NCI-H1105 (cell line): ENCODE measurements at places on chromosomes 12 and 14.
A peak's percentile ranks its signal among the peaks of the same experiment; 100 is the strongest.

DNA sequence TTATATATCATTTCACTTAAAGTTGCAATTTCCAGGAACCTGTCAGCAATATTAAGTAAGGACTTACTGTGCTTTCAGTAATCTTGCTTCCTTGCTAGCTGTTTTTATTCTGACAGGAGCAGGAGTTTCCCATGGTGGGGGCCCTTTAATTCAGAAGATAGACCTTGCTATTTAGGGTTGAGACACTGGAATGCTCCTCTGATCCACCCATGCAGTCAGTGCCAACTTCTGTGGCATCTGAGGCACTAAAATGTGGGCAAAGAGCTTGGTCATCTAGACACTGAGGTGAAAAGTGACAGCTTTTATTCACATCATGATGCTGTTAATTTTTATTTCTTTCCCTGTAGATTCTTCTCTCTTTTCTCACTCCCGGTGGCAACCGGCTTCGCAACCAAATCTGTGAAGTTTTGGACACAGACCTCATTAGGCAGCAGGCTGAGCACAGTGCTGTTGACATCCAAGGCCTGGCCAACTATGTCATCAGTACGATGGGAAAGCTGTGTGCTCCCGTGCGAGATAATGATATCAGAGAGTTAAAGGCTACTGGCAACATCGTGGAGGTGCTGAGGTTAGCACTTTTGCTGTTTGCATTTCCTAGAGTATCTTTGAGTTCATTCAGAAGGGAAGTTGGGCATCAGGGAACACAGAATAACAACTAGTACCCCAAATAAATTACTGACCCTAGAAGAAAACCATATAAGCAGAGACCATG lies 18.8 kb downstream of the TCP11L2 start:
- no peak for DNase-seq

- DNase-seq: peak; percentile 47
Observed at GRCh38 chr12:24561882-24562770, 386.8 kb downstream of the BCAT1 start.

DNA sequence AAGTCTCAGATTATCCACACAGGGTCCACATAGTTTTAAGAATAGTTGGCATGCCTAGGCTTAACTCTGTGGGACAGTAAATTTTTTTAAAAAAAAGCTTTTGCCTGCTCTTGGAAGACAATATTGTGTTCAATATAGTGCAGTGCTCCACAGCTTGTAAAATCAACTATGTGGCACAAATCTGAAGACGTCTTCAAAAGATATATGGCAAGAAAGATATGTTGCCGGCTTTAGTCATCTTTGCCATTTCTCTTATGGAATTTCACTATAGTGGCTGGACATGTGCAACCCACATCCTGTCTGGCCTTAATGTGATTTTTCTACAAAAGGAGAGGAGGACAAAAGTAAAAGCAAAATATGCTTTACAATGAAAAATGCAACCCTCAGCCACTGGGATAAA lies 90.5 kb downstream of the MGST1 start:
- no peak for DNase-seq

GRCh38 chr12:6306599-6307220 lies 3.8 kb upstream of the PLEKHG6 start:
- no peak for DNase-seq

DNA sequence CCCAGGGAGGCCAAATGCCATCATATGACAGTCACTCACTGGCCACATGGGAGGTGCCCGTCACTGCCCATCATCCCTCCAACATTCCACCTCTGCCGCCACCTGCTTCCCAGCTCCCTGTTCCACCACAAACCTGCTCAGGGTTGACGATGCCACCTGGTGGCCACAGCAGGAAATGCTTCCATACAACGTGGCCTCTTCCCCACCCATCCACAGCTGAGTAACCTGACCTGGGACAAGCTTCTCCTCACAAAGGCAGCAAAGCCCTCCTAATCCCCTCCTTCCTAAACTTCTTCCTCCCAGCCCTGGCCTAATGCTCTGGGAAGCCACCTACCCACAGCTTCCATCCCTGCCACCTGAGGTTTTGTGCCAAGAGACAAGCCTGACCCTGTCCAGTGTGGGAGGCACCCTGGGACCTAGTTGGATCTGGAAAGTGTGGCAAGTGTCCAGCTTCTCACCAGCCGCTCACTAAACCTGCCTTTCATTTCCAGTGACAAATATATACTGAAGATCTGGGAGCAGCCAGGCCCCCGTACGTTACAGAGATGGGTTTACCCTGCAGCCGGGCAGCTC lies 4.3 kb downstream of the DEGS2 start:
- DNase-seq: peak; percentile 16

DNA sequence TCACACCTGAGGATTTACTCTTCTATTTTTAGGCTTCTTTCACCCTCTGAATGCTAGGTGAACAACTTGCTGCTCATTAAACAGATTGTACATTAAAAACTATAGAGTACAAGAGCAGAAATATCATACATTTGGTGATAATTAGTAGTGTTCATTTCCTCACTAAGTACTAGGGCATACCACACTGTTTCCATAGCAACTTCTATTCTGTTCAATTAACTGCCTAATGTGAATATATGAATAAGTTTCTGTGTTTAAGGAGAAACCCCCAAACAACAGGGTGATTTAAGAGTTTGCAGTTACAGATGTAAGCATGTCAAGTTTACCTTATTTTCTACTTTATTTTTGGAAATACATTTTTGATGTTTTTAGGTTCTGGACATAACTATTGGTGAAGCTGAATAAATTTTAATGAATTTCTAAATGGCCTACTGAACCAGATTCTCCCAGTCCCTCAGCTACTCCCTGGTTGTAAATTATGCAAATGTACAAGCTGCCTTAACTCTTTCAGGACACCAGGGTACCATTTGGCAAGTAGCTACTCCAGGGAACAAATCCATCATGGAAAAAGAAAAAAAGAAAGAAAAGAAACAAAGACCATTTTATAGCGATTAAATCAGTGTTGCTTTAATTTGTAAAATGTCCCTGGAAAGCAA lies 199.8 kb upstream of the NAV3 start:
- no peak for DNase-seq

DNA sequence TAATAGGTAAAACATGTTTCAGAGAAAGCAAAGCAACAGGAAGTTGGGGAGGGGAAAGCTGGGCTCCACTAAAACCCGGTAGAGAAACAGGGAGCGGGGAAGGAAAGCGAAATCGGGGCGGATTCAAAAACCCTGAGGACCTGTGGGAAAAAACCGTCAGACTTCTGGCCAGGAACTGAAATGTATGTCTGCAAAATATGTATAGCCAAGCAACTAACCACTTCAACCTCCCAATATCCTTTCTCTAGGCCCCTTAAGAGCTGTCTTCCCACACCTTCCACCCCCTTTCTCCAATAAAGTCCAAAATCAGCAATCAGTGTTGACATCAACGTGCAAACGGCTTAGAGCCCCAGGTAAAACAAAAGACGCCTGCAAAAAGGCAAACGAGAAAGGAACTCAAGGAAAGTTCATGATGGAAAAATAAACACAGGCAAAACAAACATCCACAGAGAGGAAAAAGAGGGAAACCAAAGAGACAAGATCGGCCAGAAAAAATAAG lies 32.8 kb downstream of the SIX1 start:
- peak; percentile 8 for DNase-seq

GRCh38 chr12:110256780-110257431 lies 24.1 kb upstream of the ATP2A2 start:
- DNase-seq: no peak

DNA sequence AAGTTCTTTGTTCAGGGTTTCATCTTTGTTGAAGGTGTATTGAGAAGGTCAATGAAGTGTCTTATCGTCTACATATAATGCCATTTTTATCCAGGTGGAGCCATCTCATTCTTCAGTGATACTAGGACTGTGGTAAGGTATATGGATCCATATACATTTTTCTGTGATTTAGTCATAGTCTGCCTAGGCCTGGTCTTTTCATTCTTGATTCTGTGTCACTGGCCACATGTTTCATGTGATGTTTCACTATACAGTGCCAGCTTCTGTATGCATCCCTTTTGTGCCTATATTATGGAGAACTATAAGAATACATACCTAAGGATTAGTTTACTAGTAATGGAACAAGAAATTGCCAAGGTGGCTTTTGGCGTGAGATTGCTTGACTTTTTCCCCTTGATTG lies 40.5 kb downstream of the VEZT start:
- DNase-seq: no peak

- DNase-seq: no peak
Observed at GRCh38 chr12:30041096-30041495, 257.4 kb upstream of the TMTC1 start.

GRCh38 chr14:100683578-100683977 lies 43.1 kb upstream of the DLK1 start:
- no peak for DNase-seq

DNA sequence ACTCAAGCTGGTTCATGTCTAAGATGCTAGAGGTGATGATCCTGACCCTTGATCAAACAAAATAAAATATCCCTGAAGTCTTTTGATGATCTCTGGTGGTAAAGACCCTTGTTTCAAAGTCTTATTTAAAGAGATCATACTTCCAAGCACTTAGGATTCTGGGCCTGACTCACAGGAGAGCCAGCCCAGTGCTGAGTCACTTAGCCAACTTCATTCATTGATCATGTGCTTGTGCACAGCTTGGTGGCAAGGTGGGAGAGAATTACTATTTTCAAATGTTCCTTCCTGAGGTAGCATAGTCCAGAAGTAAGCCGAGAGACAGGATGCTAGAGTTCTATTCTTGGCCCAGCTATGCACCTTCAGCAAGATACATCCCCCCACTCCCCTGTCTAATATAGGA lies 40.6 kb downstream of the SCN8A start:
- DNase-seq: no peak

GRCh38 chr12:98786653-98787052 lies 141.6 kb downstream of the APAF1 start:
- DNase-seq: no peak

GRCh38 chr12:99549651-99550050 lies 97.9 kb upstream of the GARIN6 start:
- no peak for DNase-seq

DNA sequence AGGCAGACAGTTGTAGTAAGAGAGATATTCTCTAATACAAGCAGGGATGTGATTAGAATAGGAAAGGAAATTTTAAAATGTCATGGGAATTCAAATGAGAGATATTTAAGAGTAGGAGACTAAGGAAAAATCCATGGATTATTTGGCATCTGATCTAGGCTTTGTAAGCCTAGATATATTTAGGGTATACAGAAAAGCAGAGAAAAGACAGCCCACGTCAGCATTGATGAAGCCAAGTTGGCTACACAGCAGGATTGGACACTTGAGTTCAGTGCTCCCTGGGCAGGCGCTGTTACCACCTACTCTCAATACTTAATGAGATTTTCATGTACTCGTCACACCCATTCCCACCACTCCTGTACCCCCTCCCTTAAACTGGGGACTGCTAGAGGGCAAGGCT lies 1.7 kb upstream of the KCNJ8 start:
- no peak for DNase-seq

DNA sequence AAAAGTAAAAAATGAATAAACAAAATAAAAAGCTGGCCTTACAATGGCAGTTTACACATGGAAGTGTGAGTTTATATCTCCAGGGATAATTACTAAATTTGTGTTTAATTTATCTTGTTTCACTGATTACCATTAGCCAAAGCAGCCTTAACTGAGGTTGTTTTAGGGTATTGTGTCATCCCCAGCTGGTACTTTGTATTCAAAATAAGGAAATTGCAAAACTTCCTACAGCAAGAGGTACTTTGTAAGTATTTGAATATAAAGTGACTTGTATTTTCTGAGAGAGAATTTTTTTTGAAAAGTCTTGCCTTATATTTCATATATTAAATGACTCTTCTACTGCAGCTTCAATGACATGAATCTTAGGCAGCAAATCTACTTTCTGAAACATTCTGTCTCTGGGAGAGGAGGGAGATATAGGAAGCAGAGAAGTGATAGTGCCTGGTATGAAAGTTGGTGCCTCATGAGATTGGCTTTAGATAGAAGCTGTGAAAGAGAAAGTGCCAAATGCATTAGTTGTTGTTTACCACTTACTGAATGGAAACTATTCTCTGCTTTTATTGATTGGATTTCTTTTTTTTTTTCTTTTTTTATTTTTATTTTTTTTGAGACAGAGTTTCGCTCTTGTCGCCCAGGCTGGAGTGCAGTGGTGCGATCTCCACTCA lies 6.7 kb downstream of the FNTB start:
- DNase-seq: no peak

- DNase-seq: no peak
Observed at GRCh38 chr12:645563-646071, 17.6 kb downstream of the NINJ2 start.

DNA sequence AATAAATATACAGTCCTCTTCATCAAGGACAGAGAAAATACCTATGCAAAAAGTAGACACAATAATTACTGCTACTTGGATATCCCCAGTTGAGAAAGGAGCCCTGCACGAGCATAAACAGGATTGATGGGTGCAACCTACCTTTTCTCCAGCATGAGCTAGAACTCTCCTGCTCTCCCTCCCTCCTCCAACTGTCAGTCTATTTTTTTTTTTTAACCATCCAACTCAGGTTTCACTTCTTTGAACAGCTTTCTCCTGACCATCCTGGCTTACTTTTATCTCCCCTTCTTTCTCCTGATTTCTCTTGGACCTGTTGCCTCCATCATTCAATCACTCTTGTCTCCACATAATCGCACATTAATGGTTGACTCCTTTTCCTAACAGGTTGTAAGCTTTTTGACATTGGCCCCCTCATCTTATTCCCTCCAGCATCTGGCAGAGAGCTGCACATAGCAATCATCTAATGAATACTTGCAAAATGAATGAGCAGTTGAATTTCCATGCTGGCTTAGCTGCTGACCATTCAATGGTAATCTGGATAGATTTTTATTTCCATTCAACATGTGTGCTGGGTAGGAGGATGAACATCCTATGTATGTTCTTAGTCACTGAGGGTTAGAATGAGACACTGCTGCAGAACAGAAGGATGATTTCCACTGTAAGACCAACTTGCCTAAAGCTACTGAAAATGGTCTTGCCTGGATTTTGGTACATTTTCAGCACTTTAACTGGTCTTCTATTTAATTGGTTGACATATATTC lies 24.4 kb downstream of the MYBPC1 start:
- no peak for DNase-seq

- no peak for DNase-seq
Observed at GRCh38 chr14:42508209-42508946, 901.7 kb downstream of the LRFN5 start.

DNA sequence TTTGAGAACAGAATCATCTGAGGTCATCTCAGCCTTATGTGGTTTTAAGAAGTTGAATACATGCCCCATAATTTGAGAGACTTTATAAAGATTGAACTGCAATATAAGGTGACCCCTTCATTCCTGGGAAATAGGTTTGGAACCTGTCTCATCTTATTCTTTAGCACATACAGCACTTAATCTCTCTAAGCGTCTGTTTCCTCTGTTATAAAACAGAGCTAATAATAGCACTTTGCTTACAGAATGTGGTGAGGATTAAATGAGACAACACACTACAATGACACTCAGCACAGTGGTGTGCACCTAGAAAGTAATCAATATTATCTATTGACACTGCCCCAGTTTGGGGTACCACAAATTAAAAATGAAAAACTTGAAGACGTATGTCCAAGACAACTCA lies 102.1 kb downstream of the DUSP6 start:
- DNase-seq: no peak

GRCh38 chr12:59651229-59651920 lies 55.5 kb downstream of the SLC16A7 start:
- no peak for DNase-seq

GRCh38 chr12:32120419-32120818 lies 13.8 kb downstream of the BICD1 start:
- DNase-seq: no peak

- DNase-seq: no peak
Observed at GRCh38 chr12:47314996-47315395, 235.2 kb upstream of the AMIGO2 start.
